ENCODE measurements at places on chromosomes 3 and 15.

- no peaks in the 10 kb centered on the region for H3K4me1 ChIP-seq
- no peaks in the 10 kb centered on the region for H3K27me3 ChIP-seq
- no peaks in the 10 kb centered on the region for H3K36me3 ChIP-seq
- no peak for DNase-seq
- H3K4me3 ChIP-seq = no peak overlapping the region
- no peak overlapping the region for H3K27ac ChIP-seq
Measured at GRCh38 chr3:191235331-191236314, 36.6 kb downstream of the OSTN start.

DNA sequence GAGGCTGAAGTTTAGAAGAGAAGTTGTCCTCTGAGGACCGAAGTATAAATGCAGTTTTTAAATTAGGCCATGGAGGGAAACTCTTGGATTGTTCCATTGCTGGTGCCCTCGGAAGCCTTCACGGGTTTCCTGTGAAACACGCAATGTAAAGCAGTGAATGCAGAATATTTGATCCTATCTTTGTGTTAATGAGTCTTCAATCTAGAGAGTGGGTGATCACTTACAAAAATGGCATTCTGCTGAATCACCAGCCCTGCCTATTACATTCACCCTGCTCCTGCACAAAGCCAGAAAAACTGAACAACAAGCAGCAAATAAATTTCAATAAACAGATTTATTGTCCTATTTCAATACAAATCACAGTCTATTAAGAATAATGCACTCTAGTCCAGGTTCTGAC is 1063.9 kb downstream of the FHIT start:
- no peaks in the 10 kb centered on the region for H3K4me1 ChIP-seq
- H3K27ac ChIP-seq = no peak overlapping the region
- no peaks in the 10 kb centered on the region for H3K36me3 ChIP-seq
- no peak for DNase-seq
- H3K27me3 ChIP-seq = no peaks in the 10 kb centered on the region

DNA sequence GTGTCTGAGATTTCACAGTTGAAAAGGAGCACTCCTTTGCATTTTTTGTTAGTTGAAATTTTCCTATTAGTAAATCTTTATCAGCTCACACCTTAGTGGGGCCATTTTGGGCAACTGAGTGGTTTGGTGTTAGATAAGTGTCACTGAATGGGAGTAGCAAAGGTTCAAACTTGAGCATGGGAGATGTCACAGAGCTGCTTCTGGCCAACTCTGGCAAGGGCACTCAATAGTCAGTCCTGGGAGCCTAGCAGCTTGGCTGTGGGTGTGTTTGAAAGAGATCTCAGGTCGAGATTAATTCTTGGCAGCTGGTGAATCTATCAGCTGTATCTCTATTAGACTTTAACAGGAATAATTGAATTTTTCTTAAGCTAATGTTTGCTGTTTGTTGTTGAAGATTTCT is 579.3 kb downstream of the EDEM1 start:
- H3K4me3 ChIP-seq = no peak overlapping the region
- no peaks in the 10 kb centered on the region for H3K36me3 ChIP-seq
- H3K27ac ChIP-seq = no peak overlapping the region
- DNase-seq = no peak
- no peaks in the 10 kb centered on the region for H3K4me1 ChIP-seq
- H3K27me3 ChIP-seq = no peaks in the 10 kb centered on the region

DNA sequence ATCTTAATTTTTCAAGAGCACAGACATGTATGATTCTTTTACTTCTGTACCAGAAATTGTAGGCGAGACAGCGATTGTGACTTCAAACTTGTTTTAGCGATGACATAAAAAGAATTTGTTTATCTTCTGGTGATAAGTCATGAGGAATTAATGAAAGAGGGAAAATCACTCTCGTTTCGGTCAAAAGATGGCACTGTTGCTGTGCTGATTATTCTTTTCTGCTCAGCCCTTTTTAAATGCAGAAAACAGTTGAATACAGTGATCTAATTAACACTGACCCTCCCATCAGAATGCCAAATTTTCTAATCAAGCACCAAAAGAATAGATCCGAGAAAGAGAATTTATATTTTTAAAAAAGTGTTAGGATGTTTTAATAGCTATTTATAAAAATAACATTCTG is 52.6 kb downstream of the NSUN3 start:
- H3K27ac ChIP-seq = no peak overlapping the region
- no peak for DNase-seq
- no peaks in the 10 kb centered on the region for H3K27me3 ChIP-seq
- no peaks in the 10 kb centered on the region for H3K36me3 ChIP-seq
- H3K4me3 ChIP-seq = no peak overlapping the region
- H3K4me1 ChIP-seq = no peaks in the 10 kb centered on the region

DNA sequence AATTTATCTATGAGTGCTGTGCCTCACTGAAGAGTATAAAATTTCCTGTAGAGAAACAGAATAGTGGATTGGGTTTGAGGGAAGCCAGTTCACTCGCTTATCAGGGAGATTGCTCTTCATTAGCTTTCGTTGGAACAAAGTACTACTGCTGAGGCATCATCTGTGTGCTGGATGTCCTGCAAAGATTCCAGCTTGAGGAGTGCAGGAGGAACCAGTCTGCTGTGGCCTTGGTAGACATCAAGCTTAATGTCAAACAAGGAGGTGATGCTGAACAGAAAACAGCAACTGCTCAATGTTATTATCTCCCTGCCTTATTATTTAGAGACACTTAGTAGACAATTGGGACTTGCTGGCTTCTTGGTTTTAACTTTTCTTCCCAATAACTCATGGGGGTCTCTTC is 297.5 kb upstream of the DPH6 start:
- no peak overlapping the region for H3K27ac ChIP-seq
- no peak overlapping the region for H3K4me3 ChIP-seq
- H3K4me1 ChIP-seq = no peaks in the 10 kb centered on the region
- H3K36me3 ChIP-seq = no peaks in the 10 kb centered on the region
- no peak for DNase-seq
- H3K27me3 ChIP-seq = no peaks in the 10 kb centered on the region

DNA sequence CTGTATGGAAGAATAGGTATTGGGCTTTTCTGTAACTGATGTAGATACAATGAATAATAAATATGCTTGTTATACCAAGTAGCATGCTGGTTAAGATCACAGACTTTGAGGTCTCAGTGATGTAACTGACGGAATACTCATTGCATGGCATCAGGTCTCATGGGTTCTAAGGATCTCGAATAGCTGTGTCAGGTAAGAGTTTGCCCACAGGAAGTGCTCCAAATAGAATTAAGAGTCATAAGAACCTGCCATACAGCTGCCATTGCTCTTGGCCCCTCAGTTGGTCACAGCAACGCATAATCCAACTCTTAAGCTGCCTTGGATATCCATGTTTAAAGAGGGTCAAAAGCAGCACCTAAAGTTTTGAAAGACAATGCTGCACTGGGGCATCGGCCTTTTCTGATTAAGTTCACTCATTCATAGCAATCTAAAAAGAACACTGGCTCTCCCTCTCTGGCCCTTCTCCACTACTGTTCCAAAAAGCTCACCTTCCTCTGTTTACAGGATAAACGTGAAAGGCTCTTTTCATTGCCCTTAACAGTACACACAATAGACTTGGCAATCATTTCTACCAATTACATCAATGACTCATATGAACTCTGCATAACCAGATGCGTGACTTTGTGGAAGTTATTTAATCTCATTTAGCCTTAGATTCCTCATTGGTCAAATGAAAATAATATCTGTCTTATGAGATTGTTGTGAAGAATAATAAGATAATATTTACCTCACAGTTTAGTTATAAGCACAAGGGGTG is 74.6 kb downstream of the ZBTB20 start:
- H3K36me3 ChIP-seq = no peaks in the 10 kb centered on the region
- no peak for DNase-seq
- peak overlapping the region; percentile 26 for H3K27ac ChIP-seq
- no peaks in the 10 kb centered on the region for H3K4me1 ChIP-seq
- no peak overlapping the region for H3K4me3 ChIP-seq

GRCh38 chr15:45529613-45530012 is 7.1 kb upstream of the SLC30A4 start:
- H3K4me1 ChIP-seq = no peaks in the 10 kb centered on the region
- DNase-seq = no peak
- H3K27me3 ChIP-seq = no peaks in the 10 kb centered on the region
- H3K36me3 ChIP-seq = no peaks in the 10 kb centered on the region
- H3K27ac ChIP-seq = no peak overlapping the region

- H3K4me1 ChIP-seq = no peaks in the 10 kb centered on the region
- H3K27me3 ChIP-seq = no peaks in the 10 kb centered on the region
- no peaks in the 10 kb centered on the region for H3K36me3 ChIP-seq
- no peak overlapping the region for H3K4me3 ChIP-seq
Measured at GRCh38 chr3:37885814-37886213, 24.1 kb downstream of the CTDSPL start.

DNA sequence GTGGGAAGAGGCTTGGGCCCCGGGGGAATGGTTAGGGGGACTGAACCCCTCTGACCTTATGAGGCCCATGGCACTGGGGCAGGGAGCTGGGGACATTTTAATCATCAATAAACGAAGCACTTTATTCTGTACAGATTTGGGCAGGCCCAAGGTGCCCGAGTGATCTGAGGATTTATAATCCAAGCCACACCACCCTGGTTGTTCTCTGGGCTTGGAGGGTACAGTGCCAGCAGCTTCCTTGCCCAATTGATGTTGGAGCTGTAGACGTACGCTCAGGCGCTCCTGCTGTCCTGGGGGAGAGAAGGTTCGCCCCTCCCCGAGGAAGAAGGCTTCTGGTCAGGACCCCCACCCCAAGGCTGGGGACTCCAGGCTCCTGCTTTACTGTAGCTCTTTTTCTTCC is 12.5 kb downstream of the ZBTB47 start:
- no peak for DNase-seq
- no peaks in the 10 kb centered on the region for H3K4me1 ChIP-seq
- H3K27me3 ChIP-seq = no peaks in the 10 kb centered on the region
- no peak overlapping the region for H3K4me3 ChIP-seq
- H3K27ac ChIP-seq = no peak overlapping the region

- H3K4me3 ChIP-seq = peak within 1 kb of the TSS; percentile 69
- H3K27ac ChIP-seq = peak within 1 kb of the TSS; percentile 98
- H3K4me1 ChIP-seq = peaks cover 23% of the 10 kb centered on the region
Measured at GRCh38 chr3:4979428-4980228, at the start of gene BHLHE40. Gene BHLHE40 (plus strand): TSS chr3:4979437. CDS start chr3:4979719, 282 bp downstream.

DNA sequence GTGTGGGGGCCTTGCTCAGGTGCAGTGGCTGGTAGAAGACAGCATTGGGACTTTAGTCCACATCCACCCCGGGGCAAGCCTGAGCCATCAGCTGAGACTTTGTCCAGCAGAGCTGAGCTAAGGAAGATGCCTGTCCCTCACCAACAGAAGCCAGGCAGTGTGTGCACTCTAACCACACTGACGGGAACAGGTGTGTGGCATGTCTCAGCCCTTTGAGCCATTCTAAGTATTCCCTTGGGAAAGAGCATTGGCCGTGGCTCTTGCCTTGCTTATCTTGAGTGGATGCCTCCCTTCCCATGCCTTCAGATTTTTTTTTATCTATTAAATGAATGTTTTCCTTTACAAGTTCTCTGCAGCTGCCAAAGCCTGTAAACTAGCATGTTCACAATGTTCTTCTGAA is 3.5 kb downstream of the GABRA5 start:
- no peaks in the 10 kb centered on the region for H3K36me3 ChIP-seq
- H3K4me3 ChIP-seq = no peak overlapping the region
- H3K4me1 ChIP-seq = peaks cover 7% of the 10 kb centered on the region
- no peak overlapping the region for H3K27ac ChIP-seq
